Muscle of leg (tissue), 16 donors: ENCODE measurements at places on chromosomes 5 and 9. TPM values are rescaled to one million over a fixed set of nuclear protein-coding genes. Genes with fewer than 3 reads are reported as not detected.

Gene PDE6A
- total RNA-seq = not detected

GRCh38 chr5:42840842-42841567, 29.3 kb upstream of the SELENOP start:
- DNase-seq = no peak

Gene TOMM5
- total RNA-seq = 114 TPM

- DNase-seq = no peak
Measured at GRCh38 chr9:34498553-34498952, 24.2 kb downstream of the ENHO start.

Gene MOB3B
- 1.4 TPM for total RNA-seq

DNA sequence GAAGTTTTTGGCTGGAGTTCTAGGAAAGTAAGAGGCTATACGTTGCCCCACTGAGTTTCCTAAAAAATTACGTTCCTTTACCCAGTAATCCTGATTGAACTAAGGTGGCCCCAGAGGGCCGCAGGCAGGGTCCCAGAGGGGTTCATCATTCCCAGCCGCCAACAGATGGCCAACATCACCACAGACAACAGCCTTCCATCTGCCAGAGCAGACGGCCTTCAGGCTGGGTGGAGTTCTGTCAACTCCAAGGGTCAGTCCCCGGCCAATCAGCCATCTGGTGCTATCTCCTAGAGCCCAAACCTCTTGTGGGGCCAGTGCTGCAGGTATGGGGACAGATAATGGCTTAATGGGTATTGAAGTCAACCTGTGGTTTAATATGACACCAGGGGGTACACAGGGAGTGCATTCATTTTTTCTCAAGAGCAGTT, 30.4 kb downstream of the TBC1D2 start:
- no peak for DNase-seq

DNA sequence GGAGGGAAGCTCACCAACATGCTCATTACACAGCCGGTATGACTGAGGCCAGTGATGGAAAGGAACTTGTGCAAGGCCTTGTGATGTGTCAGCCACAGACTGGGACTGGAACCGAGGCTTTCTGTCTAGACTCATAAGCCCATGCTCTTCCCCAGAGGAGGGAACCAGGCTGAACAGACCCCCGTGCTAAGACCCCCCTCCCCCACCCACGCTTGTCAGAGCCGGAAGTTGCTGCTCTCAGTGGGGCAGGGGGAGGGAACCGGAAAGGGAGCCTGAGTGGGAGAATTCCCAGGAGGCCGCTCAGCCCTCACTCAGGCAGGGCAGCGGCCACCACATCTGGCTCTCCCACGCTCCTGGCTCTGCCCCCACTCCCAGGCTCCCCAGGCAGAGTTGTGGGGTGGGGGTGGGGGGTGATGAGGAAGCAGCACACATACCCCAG, 4.1 kb upstream of the PDGFRB start:
- peak; percentile 69 for DNase-seq

DNA sequence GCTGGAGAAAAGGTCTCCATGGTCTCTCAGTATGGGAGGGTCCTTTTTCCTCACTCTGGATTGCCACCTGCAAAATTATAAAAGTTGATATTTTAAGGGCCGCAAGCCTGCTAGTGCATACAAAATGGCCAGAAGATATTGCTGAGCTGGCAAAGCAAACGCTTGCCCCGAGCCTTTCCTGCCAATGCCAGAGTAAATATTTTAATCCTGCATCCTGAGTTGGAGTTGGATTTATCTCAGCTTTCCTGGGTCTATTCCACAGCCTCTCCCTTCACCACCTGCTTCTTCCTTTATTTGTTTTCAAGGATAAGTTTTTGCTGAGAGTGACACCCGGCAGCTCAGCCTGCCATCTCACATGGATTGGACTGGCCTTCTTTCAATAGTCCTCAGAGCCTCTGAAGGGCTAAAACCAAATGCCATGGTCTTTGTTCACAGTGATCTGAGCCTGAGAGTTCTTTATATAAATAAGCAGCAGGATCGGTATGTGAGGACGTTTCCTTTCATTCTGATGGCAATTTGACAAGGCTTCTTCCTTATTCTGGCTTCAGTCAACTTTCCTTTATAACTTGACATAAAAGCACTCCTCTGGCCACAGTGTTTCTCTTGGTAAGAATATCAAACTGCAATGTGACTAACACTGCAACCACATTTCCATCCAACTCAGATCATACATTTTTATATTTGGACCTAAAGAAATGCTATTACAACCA, 170.1 kb downstream of the ADAMTS12 start:
- DNase-seq = peak; percentile 80

DNA sequence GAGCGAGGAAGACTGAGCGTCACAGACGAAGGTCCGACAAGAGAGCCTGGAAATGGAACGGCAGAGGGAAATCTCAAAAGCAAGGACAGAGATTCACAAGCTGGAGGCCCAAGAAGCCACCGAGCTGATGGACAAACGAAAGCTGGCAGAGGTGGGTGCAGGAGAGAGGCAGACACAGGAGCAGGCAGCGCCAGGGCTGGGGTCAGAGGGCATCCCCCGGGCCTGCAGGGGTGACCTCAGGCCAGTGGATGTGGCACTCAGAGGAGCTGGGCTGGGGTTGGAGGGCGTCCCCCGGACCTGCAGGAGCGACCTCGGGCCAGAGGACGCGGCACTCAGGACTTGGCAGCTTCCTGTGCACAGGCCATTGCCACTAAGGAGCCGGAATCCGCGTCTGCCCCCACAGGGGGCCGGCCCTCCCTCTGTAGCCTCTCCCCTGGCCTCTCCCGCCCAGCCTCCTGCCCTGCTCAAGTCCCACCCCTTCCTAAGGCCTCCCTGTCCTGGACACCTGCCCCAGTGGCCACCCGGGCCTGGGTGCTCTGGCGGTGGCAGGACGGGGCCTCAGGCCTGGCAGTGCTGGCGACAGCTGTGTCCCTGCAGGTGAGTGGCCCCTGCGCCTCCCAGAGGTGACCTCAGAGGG, 40.4 kb downstream of the EXD3 start:
- no peak for DNase-seq

Gene ZNF658
- total RNA-seq = 9.2 TPM

DNA sequence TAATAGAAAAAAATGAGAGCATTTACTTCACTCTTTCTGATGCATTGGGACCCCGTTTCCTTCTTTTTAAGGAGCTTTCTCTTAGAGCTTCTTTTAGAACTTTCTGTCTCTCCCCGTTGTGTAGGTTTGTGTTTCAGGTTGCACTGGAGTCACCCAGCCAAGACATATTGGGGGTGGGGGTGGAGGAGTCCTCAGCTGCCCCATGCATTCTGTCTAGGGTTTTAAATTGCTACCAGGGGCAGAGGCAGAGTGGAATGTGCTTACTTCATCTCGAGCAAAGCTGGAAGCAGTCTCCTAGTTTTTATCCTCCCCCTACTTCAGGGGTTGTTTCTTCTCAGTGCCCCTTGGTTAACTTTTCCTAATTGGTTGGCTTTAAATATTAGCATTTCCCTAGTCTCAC, 9.4 kb downstream of the OR2K2 start:
- peak; percentile 9 for DNase-seq

Gene FRMD3
- total RNA-seq = 34.1 TPM

- DNase-seq = peak; percentile 82
Measured at GRCh38 chr9:132878695-132879456, at the start of gene SPACA9. SPACA9 (plus strand) TSS chr9:132878898; CDS start chr9:132883948, 5,050 bp downstream.

DNA sequence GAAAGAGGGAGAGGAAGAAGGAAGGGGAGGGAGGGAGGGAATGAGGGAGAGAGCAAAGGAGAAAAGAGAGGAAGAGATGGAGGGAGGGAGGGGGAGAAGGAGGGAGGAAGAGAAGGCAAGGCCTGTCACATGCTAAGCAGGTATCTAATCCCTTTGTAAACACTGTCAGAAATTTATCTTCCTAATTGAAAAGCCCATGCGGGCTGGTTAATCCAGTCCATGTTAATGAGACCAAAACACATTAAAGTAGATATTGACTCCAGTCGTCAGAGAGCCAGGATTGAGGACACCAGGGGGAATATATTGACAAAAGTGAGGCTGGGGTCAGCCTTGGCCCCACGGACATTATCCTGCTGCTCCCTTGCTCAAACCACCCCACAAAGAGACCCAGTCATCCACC, 37.4 kb upstream of the ALDH1B1 start:
- no peak for DNase-seq

- DNase-seq = no peak
Measured at GRCh38 chr5:131913603-131914002, 31.9 kb downstream of the MEIKIN start.

GRCh38 chr9:92133949-92134604, 18.9 kb upstream of the SPTLC1 start:
- DNase-seq = peak; percentile 52

Gene MSH3
- 13.3 TPM for total RNA-seq

DNA sequence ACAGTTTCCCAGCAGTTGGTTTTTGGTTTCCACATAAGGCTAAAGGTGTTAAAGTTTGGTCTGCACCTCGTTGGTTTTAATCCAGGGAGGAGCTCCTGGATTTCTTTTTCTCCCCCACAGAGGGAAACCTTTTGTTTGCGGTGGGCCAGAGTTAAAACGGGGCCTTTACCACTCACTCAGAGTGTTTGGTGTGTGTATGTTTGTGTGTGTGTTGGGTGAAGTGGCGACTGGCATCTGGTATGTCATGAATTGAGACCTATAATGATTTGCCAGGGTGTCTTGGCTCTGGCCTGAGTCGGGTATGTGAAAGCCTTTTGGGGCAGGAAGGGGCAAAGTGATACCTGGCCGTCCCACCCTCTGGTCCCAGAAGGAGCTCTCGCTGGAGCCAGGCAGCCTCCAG, 30.9 kb downstream of the FAXDC2 start:
- no peak for DNase-seq

Gene RGS14
- 16.2 TPM for total RNA-seq

DNA sequence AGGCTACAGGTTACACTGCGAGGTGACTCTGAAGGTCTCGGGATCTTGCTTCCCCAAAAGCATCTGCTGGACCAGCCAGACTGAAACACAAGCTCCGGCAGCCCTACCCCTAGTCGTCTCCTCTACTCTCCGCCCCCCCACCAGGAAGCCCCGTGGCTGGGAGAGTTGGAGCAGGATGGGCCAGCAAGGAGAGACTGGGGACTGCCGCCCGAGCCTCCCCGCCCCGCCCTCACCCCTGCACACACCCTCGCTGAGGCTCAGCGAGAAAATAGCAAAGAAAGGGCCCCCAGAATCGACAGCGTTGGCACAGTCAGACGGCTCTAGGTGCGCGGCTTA, 1.3 kb downstream of the TRIM7 start:
- DNase-seq = no peak

DNA sequence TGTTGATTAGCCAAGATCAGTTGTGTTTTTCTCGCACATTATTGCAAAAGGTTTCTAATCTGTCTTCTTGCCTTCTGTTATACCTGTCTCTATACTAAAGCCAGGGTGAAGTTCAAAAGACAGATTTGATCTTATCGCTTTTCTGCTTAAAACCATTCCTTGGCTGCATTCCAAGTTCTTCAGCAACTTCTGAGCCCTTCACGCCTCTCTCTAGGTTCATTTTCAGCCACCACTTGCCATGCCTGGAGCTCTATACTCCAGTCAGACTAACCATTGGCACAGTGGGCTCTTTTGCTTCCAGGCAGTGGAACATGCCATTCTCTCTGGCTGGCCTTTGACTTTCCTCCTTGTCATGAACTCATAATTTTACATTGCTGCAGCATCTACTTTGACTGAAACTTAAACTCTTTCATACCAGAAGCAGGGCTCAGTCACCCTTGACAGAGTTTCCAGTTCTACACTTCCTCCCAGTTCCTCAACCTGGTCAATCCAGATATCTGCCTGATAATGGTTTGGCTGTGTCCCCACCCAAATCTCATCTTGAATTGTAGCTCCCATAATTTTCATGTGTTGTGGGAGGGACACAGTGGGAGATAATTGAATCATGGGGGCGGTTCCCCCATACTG, 114.4 kb downstream of the SLC12A2 start:
- DNase-seq = no peak

Gene GABRG2
- total RNA-seq = not detected

DNA sequence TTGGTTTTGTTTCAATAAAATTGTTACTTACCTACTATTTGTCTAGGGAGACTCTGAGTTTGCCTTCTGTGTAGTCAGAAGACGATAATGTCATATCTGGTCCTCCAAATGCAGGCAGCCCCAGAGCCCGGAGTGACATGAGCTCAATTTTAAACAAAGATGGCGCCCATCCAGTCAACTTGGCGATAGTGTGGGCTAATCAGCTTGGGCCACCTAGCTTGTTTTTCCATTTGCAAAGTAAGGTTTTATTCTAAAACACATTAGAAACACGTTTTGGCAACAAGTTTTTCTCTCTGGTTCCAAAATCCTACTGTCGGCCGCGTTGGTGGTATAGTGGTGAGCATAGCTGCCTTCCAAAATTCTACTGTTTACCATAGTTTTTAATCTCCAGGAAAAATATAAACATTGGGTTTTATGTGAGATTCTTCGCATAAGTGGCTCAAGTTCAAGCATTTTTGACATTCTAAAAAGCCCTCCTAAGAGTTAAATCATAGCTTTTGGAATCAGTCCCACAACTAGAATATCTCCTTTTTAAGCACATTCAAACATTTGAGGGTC, 13.2 kb downstream of the TSC1 start:
- DNase-seq = no peak

DNA sequence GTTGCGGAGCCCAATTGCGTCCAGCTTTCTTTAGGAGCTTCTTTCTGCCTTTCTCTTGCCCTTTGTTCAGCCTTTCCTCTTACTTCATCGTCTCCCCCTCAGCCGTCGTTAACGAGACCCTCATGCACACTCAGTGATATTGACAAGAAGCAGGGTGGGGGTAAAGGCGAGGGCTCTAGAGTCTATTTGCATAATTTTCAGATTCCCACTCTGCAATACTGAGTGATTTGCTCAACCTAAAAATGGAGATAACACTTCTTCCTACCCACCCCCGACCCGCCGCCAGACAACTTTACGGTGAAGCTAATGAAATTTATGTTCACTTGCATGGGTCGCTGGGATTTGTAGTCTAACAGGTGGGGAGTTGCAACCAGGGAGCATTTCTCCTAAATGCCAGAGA, 1.3 kb upstream of the TBC1D2 start:
- DNase-seq = peak; percentile 15

Gene SAXO1
- 0.04 TPM for total RNA-seq

DNA sequence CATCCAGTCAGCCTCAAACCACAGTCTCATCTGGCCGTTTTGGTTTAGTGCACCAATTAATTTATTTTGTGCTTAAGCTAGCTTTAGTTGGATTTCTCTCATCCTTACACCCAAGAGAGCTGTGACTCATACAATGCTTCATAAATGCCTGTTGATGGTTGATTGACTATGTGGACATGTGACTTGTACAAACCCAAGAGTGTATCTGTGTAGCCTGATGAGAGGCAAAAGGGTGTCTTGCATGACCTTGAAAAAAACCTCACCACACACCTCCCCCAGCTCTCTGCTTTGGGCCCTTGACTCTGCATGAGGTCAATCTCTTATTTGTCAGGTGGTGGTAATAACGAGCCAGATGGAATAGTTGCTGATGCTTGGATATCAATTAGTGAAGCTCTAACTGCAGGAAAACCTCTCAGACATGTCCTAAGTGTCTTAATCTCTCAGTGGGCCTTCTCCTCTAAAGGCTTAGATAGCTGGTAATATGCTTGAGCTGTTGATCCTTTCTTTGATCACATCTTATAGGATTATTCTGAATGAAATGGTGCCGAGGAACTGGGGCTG, 10.6 kb upstream of the GLRA1 start:
- no peak for DNase-seq

Gene SPATA9
- 0.71 TPM for total RNA-seq
